CD4-positive, alpha-beta T cell treated with Interleukin-12 subunit alpha and Interleukin-12 subunit beta, for 1 hour (primary cell): ENCODE measurements at places on chromosomes 12 and 14.

GRCh38 chr14:72932893-72933292 lies 6.6 kb downstream of the DCAF4 start:
- no peak for DNase-seq

GRCh38 chr12:56894698-56895368 lies 39.4 kb downstream of the SDR9C7 start:
- DNase-seq, result no peak

DNA sequence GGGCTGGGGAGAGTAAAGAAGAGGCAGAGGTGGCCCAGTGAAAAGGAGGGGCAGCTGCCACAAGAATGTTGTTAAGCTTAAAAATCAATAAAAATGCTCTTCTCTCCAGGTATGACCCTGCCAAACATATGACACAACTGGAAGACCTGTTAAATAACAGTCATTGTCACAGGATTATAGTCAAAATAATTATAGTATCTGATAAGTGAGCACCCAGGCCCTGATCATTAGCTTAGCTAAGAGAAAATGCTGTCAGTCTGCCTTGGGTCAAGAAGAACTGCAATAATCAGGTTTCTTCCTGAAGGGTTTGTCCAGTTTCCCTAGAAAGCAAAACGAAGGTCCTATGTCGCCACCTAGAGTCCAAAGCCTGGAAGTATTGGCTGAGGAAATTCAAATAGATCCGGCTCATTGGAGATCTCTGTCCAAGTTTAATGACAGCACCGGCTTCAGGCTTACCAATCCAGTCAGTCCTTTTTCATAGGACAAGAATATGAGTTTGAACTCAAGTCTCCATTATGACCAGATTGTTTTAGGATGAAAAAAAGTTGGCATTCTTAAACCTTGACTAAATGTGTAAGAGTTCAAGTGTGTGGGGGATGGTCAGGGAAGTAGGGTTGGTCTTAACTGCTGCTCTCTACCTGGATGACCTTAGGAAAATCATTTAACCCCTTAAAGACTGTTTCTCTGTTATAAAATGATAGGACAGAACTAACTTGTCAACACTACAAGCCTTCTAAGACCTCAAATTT lies 22.5 kb upstream of the NKX2-8 start:
- peak; percentile 43 for DNase-seq

DNA sequence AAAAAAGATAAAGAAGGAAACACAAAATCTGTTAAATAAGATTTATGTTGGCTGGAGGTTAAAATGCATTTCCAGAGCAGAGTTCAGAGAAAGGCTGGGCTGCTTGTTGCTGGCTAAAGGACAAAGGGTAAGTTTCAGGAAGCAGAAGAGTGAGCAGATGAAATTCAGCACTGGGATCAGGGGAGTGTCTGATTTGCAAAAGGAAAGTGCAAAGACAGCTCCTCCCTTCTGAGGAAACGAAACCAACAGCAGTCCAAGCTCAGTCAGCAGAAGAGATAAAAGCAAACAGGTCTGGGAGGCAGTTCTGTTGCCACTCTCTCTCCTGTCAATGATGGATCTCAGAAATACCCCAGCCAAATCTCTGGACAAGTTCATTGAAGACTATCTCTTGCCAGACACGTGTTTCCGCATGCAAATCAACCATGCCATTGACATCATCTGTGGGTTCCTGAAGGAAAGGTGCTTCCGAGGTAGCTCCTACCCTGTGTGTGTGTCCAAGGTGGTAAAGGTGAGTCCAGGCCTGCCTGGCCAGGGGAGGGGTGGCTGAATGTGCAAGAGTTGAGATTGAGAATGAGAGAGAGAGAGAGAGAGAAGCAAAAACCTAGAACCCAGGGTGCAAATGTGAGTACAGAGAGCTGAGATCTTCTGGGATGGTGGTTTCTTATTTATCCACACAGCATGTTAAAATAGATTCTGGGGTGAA lies at the start of gene OAS1:
OAS1 (plus strand) TSS at position 251 of the 703 bp plus-strand sequence; CDS start at position 329, 78 bp downstream.
- peak; percentile 55 for DNase-seq

- no peak for DNase-seq
These were observed 2.8 kb upstream of the FGF6 start for GRCh38 chr12:4448371-4448940.

DNA sequence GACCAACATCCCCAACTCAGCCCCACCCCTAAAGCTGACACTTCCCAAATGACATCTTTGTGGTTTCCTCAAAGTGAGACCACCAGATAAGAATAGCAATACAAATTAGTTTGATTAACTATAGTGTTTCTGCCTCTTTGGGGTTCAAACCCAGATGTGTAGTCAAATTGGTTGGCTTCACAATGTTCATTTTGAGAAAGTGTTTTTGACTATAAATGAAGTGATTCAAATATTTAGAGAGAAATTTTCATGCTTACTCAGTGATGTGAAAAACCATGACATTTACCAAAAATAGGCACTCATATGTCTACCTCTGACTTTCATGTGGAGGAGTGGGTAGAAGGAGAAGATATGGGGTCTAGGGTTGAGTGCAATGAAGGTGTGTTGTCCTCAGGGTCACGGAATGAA lies 218.4 kb downstream of the BCAT1 start:
- no peak for DNase-seq

GRCh38 chr12:55699471-55700055 lies 8.1 kb downstream of the ITGA7 start:
- DNase-seq, result no peak

DNA sequence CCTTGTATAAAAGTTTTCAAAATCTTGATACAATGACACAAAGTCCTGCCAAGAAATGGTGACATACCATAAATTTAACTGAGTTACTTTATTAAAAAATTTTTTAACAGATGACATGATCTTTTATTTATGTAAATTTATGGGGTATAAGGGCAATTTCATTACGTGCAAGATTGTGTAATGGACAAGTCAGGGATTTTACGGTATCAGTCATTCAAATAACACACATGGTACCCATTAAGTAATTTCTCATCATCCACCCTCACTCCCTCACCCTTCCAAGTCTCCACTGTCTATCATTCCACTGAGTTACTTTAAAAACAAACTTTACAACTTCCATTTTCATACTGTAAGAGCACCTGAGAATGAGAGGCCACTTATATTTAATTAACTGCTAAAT lies 37.4 kb downstream of the SPTLC2 start:
- no peak for DNase-seq

DNA sequence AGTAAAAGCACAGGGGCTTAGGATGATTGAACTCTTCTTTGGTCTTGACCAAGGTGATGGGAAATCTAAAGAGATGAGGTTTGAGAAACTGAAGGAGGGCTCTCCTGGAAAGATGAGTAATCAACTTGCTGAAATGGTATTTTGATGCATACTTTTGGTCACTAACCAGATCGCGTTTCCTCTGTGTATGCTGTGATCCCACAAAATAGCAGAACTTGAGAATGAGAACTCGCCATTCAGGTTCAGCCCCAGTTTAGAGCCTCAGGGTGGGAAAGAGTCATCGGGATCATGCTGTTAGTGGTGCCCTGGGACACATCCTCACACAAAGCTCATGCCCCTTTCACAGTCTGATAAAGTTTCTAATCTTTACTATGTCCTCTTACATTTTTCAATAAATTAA lies 488.8 kb downstream of the ETNK1 start:
- DNase-seq, result no peak

DNA sequence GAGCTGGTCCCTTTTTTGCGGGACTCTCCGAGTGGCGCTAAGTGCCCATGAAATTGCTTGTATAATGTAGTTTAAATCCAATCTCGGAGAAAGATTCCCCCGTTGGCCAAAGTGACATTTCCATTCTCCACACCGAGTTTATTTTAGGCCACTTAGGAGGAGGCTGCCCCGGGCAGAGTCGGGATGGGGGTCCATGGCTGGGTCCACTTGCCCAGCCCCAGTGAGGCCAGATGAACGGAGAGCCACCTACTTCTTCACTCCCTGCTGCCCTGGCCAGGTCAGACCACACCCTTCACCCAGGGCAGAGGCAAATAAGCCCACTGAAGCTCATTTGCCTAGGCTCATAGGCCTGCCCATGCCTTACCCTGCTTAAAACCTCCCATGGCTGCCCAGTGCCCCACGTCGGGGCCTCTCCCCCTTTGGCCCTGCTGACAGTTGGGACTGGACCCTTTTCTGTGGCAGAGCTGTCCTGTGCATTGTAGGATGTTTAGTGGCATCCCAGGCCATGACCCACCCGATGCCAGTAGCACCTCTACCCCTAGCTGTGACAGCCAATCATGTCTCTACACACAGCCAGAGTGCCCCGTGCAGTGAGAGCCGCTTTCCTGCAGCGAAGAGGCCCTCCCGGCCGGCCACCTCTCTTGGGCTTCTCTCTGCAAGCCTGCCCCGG lies 51.3 kb downstream of the FAM222A start:
- DNase-seq, result no peak

GRCh38 chr12:6323340-6323994 lies 13.0 kb downstream of the PLEKHG6 start:
- peak; percentile 71 for DNase-seq

GRCh38 chr12:94534774-94535509 lies 75.3 kb upstream of the CEP83 start:
- no peak for DNase-seq
